ENCODE measurements at places on chromosomes 5 and 9.
A peak's percentile ranks its signal among the peaks of the same experiment; 100 is the strongest.

GRCh38 chr9:137816531-137817235 is 60.9 kb upstream of the CACNA1B start:
- peak overlapping the region; percentile 83 for H3K27ac ChIP-seq
- peaks cover 4% of the 10 kb centered on the region for H3K4me1 ChIP-seq
- H3K4me3 ChIP-seq = no peak overlapping the region
- no peaks in the 10 kb centered on the region for H3K27me3 ChIP-seq
- no peak for DNase-seq

DNA sequence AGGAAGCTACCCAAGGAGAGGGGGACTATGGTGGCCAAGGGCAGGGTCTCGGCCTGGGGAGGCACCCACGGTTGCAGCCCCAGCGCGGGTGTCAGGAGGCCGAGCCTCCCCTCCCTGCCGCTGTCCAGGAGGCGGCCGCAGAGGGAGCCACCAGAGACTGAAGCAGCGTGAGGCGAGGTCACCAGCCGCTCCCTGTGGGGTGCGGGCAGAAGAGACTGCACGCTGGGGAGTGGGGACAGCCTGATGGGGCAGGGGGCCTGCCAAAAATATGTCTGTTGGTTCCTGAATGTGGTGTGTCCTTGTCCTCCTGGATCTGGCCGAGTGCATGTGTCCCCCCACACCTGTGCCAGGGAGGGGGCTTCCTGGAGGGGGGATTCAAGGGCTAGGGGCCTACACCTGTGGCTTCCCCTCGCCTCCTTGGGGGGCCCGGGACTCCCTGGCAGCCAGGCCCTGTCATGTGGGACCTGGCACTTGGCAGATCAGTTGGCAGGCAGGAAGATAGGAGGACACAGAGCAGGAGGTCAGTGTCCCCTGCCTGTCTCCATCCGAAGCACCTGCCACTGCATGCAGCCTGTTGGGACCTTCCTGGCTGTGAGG is 131.2 kb downstream of the DAB2IP start:
- no peak overlapping the region for H3K4me3 ChIP-seq
- DNase-seq = no peak
- H3K36me3 ChIP-seq = peaks cover 6% of the 10 kb centered on the region
- peaks cover 8% of the 10 kb centered on the region for H3K4me1 ChIP-seq
- no peak overlapping the region for H3K27ac ChIP-seq

DNA sequence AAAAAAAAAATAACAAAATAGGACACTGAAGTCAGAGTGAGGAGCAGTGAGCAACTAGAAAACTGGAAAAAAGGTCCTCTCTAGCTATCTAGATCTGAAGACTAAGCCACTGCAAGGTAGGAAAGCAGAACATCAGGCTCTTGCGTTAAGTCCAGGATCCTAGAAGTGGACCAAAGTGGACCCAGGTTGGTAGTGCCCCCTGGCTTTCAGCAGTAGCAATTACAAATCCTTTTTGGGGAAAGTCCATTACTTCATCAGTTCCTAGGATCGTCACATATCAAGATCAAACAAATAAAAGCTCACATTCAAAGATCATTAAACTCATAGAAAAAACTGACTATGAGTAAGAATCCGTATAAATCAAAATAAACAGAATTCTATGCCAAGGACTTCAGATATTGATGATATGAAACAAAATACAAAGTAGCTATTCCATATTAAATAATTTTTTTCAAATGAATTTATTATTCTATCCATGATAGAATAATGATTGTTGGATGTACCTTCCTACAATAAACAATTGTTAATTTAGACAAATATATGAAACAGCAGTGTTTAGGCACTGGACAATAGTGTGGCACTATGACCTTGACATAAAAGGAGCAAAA is 6.5 kb upstream of the RICTOR start:
- no peak overlapping the region for H3K27ac ChIP-seq
- H3K4me1 ChIP-seq = peaks cover 7% of the 10 kb centered on the region
- no peak overlapping the region for H3K4me3 ChIP-seq

GRCh38 chr5:102889033-102889432 is 133.9 kb downstream of the PAM start:
- H3K27me3 ChIP-seq = peaks cover 2% of the 10 kb centered on the region
- no peak for DNase-seq

DNA sequence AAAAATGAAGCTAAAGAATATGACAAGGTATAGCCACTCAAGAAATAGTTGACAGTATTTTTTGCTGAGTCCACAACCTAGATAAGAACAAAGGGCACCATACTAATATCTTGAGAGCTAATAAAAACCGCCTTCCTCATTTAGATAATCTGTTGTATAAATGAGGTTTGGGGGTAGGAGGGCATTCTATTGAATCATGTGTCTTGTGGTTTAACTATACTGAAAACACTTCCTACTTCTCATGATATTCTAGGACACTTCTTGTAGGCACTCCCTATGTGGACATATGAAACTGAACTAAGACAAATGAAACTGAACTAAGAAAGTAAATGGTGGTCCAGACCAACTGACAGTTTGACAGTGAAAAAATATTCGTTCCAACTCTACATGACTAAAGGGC is 1268.5 kb upstream of the C9orf72 start:
- H3K4me3 ChIP-seq = no peak overlapping the region
- no peaks in the 10 kb centered on the region for H3K36me3 ChIP-seq
- no peaks in the 10 kb centered on the region for H3K4me1 ChIP-seq
- no peak for DNase-seq
- no peak overlapping the region for H3K27ac ChIP-seq
- H3K27me3 ChIP-seq = no peaks in the 10 kb centered on the region

DNA sequence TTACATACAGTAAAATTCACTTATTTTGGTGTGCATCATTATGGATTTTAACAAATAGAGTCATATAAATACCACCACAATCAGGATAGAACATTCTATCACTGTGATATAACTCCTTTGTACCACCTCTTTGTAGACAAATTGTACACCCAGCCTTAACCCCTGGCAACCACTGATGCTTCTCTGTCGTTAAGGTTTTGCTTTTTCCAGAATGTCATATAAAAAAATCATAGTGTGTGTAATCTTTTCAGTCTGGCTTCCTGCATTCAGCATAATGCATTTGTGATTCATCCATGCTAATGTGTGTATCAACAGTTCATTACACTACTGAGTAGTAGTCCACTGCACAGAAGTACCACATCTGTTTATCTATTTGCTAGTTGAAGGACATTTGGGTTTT is 81.2 kb downstream of the ARSB start:
- H3K36me3 ChIP-seq = peaks cover 10% of the 10 kb centered on the region
- DNase-seq = no peak
- H3K27me3 ChIP-seq = no peaks in the 10 kb centered on the region
- H3K27ac ChIP-seq = no peak overlapping the region
- no peak overlapping the region for H3K4me3 ChIP-seq

DNA sequence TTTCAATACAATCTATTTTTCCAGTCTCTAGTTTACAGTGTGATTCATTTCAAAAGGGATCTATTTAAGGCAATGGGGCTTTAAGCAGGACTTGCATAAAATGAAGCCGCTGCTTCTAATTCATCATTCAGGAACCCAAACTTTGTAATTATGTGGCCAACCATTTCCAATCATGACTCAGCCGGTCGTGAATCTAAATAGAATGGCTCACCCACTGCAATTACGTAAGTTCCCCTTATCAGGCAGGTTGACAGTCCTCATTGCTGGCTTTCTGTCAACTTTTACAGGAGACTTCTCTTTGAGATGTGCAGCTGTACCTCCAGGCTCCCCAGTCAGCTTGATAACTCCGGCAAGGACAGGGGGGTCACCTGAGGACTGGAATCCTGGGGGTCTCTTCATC is 152.8 kb upstream of the DAP start:
- H3K4me1 ChIP-seq = peaks cover 7% of the 10 kb centered on the region
- DNase-seq = no peak
- H3K4me3 ChIP-seq = no peak overlapping the region
- no peaks in the 10 kb centered on the region for H3K36me3 ChIP-seq

DNA sequence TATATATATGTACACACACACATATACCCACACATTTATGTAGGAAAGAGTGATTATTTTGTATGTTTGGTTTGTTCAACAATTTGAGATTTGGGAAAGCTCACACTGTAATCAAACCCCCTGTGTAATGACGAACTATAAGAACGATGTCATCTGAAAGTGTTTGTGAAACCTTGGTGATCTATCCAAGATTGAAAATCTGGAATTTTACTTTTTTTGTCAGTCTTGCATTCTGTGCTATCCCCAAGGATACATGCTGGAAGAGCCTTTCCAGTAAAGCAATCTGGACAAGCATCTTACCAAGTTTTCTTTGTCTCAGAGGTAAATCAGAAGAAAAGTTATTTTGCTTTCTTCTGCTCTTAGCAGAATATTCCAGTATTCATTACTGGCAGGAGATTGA is 23.3 kb downstream of the SGCD start:
- H3K27ac ChIP-seq = no peak overlapping the region
- H3K36me3 ChIP-seq = no peaks in the 10 kb centered on the region
- DNase-seq = no peak
- H3K4me1 ChIP-seq = no peaks in the 10 kb centered on the region
- no peaks in the 10 kb centered on the region for H3K27me3 ChIP-seq

- H3K36me3 ChIP-seq = no peaks in the 10 kb centered on the region
- DNase-seq = no peak
- no peaks in the 10 kb centered on the region for H3K4me1 ChIP-seq
- H3K27me3 ChIP-seq = no peaks in the 10 kb centered on the region
Observed at GRCh38 chr5:99587983-99588382, 659.2 kb upstream of the CHD1 start.

DNA sequence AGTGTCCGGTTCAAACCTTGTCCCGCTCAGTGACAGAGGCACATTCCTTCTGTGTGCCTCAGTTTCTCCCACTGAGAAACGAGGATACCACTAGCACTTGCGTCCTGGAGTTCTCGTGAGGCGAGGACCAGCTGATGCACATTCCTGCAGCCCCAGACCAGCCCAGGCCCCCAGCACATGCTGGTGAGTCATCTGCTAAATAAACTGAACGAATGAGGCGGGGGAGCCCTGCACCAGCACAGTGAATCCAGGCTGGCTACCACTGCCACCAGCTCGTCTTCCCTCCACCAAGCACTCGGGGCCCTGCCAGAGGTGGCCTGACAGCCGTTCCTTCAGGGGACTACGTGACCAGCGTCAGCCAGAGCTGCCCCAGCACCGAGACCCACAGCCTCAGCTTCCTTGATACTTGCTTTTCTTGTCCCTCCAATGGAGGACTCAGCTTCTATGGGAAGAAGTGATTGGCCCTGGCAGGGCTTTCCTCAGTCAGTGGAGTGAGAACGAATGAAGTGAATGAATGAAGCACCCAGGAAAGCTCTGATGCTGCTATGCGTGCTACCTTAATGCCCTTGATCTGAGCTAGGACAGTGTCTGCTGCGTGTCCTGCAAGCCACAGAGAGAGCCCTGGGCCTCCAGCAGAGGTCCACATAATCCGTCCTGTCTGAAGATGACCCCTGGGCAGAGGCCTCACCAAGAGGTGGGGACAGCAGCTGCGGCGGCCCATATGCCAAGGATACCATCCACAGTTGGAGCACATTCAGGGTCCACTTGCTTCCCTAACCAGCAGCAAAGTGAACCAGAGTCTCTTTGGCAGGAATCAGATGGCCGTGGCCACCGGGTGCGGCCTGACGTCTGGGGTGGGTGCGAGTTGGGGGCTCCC is 13.5 kb upstream of the BARX1 start:
- peaks cover 6% of the 10 kb centered on the region for H3K36me3 ChIP-seq
- no peak overlapping the region for H3K4me3 ChIP-seq

DNA sequence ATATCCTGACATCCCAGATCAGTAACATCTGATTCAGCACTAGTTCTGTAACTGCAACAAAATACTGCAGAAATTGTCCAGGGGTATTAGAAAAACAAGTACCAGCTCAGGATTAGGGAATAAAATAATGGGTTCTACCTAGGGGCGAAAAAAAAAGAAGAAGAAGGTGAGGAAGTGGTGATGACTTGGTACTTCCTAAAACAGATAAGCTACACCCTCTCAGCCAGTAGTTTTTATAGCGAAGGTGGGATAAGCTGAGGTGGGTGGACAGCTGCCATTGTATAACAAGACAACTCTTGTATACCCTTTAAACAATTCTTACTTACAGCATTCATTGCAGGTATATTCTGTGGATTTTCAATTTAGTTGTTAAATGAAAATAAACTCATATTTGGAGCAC is 19.1 kb downstream of the RAPGEF6 start:
- peaks cover 32% of the 10 kb centered on the region for H3K4me1 ChIP-seq
- no peak overlapping the region for H3K4me3 ChIP-seq
- no peak for DNase-seq
- peaks cover 4% of the 10 kb centered on the region for H3K36me3 ChIP-seq
- peak overlapping the region; percentile 73 for H3K27ac ChIP-seq
- no peaks in the 10 kb centered on the region for H3K27me3 ChIP-seq

- no peaks in the 10 kb centered on the region for H3K27me3 ChIP-seq
- H3K27ac ChIP-seq = no peak overlapping the region
- peaks cover 13% of the 10 kb centered on the region for H3K4me1 ChIP-seq
- no peaks in the 10 kb centered on the region for H3K36me3 ChIP-seq
- DNase-seq = no peak
- H3K4me3 ChIP-seq = no peak overlapping the region
Observed at GRCh38 chr9:68551191-68551590, 10.5 kb upstream of the TMEM252 start.

- no peak overlapping the region for H3K4me3 ChIP-seq
- H3K36me3 ChIP-seq = no peaks in the 10 kb centered on the region
- no peaks in the 10 kb centered on the region for H3K4me1 ChIP-seq
- DNase-seq = no peak
- H3K27me3 ChIP-seq = no peaks in the 10 kb centered on the region
- H3K27ac ChIP-seq = no peak overlapping the region
Observed at GRCh38 chr5:51452562-51452961, 69.3 kb downstream of the ISL1 start.

DNA sequence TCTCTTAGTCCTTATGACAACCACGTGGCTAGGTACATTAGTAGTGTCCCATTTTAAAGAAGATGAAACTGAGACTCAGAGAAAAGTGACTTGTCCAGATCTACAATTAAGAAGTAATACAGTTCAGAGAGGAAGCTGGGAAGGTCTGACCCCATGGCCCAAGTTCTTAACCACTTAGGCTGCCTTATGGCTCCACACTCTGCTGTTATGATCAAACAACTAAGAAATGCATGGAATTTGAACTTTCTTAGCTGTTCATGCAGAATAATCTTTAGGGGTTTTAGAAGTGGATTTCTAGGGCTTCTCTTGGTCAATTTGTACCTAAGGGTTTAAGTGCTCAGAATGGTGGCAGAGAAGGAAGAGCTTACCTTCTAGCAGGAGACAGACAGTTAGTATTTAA is 128.0 kb upstream of the MSX2 start:
- no peak for DNase-seq
- H3K27ac ChIP-seq = no peak overlapping the region
- H3K4me1 ChIP-seq = no peaks in the 10 kb centered on the region
- H3K36me3 ChIP-seq = no peaks in the 10 kb centered on the region
- no peaks in the 10 kb centered on the region for H3K27me3 ChIP-seq

- DNase-seq = no peak
- no peak overlapping the region for H3K4me3 ChIP-seq
- H3K4me1 ChIP-seq = no peaks in the 10 kb centered on the region
- H3K27ac ChIP-seq = no peak overlapping the region
- H3K27me3 ChIP-seq = no peaks in the 10 kb centered on the region
Observed at GRCh38 chr5:1056611-1057484, 48.2 kb downstream of the NKD2 start.

- no peaks in the 10 kb centered on the region for H3K27me3 ChIP-seq
- no peak overlapping the region for H3K27ac ChIP-seq
- peaks cover 3% of the 10 kb centered on the region for H3K4me1 ChIP-seq
- H3K36me3 ChIP-seq = peaks cover 3% of the 10 kb centered on the region
- no peak for DNase-seq
- H3K4me3 ChIP-seq = no peak overlapping the region
Observed at GRCh38 chr9:2729003-2729402, 11.7 kb downstream of the KCNV2 start.
